T follicular helper cell (primary cell): ENCODE measurements at places on chromosomes 16 and 17.

DNA sequence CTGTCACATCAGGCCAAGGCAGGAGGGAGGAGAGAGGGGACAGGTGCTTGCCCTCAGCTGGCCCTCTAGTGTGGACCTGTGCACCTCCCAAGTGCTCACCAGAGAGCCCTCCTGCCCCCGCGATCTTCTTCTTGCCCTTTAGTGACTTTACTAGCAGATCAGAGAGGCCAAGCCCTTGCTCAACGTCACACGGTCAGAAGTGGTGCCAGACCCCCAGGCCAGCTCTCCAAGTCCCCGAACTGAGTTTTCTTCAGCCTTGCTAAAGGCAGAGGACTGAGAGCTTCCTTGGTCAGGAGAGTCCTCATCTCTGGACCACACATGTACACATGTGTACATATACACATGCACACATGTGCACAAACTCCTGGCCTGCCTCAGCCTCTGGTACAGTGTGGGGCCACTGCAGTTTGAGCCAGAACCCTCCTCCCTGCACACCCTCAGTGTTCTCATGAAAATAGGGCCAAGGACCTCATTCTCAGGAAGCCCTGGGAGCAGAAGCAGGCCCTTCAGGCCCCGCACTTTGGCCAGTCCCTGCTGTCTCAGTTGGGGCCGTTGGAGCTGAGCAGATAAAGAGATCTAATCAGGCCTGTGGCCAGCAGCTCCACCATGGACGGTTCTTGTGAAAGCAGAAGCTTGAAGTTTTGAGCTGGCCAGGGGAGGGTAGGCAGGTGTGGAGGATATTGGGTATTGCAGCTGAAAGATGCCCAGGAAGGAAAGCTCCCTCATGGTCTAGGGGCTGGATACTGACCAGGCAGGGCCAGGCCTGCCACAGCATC, 7.4 kb upstream of the EPX start:
- no peak for DNase-seq

GRCh38 chr17:45265821-45266220, 3.9 kb upstream of the SPATA32 start:
- DNase-seq, result no peak

DNA sequence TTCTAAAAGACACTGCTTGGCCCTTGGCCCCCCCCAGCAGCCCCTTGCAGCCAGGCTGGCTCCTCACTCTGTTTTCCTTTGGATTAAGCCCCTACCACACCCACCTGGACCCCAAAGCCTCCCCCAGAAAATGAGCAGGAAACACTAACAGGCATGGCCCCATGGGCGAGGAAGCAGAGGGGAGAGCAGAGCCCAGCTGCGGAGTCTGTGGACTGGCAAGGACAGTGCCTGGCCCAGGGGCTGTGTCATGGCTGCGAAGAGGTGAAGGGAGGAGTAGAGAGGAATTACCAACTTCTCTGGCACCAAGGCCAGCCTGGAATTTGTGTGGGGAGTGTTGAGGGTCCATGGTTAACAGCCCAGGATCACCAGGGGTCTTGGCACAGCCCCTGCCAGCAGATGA, 47.4 kb downstream of the MRC2 start:
- no peak for DNase-seq

GRCh38 chr17:4073983-4074830, 68.6 kb downstream of the ZZEF1 start:
- no peak for DNase-seq

DNA sequence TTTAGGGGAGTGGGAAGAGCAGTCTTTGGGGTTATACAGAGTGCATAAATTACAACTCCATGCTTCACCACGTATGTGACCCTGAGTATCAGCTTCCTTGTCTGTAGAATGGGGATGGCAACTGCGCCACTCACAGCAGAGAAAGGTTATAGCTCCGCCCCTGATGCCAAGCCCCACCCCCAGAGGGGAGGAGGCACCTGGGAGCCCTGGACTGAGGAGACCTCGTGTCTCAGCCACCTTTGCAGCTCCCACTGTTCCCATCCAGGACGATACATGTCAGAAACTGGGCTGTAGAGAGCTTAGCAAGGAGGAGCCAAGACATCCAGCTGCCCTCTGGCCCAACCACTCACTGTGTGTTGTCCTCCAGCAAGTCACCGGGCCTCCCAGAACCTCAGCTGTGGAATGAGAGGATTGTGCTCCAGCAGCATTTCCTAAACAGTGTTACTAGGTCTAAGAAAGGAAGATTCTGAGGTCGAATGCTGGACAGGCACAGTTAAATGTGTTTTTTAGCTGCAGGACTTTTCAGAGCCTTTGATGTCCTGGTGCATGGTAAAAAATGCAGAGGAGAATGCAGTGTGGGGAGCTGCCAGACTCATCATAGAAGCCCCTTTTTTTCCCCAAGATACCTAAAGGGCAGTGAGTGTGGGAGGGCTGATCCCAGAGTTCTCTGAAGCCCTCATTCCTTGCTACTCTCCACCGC, 49.4 kb downstream of the BEAN1 start:
- peak; percentile 10 for DNase-seq

GRCh38 chr17:42361781-42362186, 26.5 kb downstream of the STAT3 start:
- no peak for DNase-seq

- DNase-seq, result no peak
Observed at GRCh38 chr17:6815775-6816174, 15.8 kb downstream of the TEKT1 start.

DNA sequence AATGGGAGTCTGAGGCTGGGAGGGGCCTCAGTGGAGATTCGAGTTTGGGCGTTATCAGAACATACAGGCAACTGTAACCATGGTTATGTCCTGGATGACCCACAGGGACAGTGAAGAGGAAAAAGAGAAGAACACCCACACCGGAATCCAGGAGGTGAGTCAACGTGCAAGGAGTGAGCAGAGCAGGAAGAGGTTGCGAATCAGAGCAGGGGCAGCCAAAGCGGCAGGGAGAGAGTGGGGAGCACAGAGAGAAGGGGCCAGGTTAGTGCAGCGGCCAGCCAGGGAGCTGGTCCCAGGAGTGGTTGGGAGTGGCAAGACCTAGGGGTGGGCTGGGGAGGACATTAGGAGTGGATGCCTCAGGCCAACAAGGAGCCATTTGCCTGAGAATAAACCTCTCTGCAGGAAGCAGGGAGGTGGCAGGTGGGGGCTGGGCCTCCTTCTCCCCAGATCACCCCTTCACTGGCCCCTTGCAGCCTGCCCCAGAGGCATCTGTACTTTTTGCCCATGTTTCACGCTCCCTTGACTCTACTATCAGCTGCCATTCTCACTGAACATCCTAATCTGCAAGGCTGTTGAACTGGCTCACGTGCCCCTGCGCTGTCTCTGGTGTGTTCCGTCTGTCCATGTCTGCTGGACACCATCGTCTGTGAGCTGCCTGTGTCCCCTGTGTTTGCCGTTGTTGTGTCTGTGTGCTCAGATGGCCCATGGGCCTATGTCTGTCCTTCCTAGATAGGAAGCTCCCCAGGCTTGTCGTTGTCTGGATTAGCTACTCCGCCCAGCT, 5.1 kb downstream of the KRT13 start:
- DNase-seq, result no peak

- peak; percentile 2 for DNase-seq
Observed at GRCh38 chr17:40779181-40779909, 3.0 kb downstream of the KRT27 start.

DNA sequence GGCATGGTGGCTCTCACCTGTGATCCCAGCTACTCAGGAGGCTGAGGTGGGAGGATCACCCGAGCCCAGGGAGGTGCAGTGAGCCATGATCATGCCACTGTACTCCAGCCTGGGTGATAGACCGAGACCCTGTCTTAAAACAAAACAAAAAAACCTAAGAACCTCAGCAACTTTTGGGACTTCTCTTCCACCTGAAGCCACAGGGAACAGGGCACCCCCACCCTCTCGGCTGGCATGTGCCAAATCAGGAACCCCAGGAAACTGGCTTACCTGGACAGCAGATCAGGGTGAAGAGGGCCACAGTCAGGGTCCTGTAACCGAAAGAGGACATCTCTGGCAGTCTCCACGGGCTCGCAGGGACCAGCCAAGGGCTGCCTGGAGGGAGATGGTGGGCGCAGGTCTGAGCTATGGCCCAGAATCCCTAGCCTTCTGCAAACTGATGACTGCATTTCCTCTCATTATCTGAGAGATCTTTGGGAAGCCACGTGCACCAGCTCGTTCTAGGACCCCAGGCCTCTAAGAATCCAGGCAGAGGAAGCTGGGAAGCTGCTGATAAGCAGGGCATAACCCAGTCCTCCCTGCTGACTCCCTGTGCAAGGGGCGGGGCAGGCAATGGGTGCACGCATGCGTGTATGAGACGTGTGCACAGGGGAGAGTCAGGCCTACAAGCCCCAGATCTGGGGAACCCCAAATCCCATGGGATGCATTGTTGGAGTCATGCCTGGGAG, 8.4 kb downstream of the PRR29 start:
- DNase-seq, result no peak

- DNase-seq, result no peak
Observed at GRCh38 chr16:46649588-46650253, 28.5 kb upstream of the SHCBP1 start.

DNA sequence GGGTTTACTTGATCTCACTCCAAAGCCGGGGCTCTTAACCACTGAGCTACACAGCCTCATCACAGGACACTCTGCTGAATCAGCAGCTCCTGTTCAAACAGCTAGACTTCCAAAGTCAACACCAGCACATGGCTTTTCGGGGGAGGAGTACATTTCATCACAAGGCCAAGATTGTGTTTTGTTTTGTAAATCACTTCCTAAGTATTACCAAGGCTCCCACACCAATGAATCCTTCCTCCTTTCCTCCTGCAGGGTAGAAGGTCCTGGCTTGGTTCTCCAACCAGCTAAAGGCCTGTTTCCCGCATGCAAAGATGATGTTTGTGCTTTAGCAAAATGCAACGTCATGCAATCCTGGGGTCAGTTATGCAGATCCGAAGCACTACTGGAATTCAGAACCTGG, 152.5 kb downstream of the XYLT1 start:
- DNase-seq, result no peak

- DNase-seq, result no peak
Observed at GRCh38 chr16:89023621-89024511, 46.9 kb upstream of the CBFA2T3 start.

- DNase-seq, result no peak
Observed at GRCh38 chr16:10162981-10163380, 19.2 kb downstream of the GRIN2A start.

DNA sequence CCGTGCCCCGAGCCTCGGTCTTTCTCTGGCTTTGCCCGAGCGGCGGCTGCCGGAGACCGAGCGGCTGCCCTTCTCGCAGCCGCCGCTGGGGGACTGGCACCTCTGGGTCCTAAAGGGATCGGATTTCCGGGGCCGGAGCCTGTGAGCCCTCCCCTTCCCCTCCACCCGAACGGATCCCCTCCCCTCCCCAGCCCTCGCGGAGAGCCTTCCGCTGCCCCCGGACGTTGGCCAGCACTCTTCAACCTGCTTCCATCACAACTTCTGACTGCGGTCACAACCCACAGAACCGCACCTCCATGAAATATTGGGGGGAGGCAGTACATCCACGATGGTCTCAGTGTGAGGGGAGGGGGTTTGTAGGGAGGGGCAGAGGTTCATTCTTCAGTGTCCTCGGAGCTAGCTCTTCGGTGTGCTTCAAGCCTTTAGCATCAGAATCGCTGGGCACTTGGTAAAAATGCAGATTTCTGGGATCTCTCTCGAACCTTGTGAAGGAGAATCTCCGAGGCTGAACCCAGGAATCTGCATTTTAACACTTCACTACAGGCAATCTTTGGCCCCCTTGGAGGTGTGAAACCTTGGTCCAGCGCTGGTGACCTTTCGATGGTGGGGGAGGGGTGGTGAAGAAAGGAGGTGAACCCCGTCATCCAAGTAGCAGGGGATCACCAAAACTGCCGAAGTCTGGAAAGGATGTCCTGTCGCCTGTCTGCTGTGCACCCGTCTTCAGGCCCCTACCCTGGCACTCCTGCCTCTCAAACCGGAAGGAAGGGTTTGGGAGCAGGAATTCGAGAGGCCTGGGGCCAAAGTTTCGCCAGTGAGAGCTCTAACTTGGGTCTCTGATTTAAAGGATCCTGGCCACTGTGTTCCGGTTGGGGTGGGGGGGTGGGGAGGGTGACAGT, 812 bp upstream of the PPP1R9B start:
- DNase-seq, result peak; percentile 75

DNA sequence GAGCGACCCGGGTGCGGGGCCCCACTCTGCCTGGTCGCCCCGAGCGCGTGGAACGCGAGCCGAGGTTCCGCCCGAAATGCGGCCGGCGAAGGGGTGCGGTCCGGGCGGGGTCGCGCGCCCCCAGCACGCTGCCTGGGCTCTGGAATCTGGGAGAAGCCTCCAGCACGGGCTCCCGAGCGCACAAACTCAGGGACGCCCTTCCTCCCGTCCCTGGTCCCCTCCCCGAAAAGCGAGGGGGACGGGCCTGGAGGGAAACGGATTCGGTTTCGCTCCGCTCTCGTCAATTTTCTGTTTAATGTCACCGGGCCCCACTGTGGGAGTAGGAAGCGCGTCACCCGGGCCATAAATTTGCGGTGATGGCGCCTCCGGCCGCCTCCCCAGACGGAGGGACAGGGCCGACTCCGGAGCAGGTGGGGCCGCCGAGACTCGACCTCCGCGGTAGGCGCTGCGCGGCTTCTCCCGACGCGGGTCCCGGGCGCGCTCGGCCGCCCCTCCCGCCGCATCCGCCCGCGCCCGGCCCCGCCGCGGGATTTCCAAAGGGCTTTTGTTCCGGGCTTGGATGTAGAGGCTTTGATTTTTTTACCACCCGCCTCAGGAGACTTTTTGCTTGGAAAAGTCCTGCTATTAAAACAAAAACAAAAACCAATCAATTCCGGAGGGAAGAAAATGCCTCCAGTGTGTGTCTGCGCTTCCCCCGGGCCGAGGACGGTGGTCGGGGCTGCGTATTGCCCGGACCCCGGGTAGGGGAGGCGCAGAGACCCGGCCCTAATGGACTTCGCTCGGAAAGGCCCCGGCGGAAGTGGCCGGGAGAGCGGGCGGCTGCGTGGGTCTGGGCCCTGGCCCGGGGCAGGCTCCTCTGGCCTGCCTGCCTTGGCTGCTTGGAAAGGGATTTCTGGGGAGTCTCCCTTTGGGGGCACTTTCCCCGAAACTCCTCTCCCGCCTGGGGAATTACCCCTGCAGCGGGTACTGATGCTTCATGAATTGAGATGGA, 7.9 kb upstream of the BAHCC1 start:
- DNase-seq, result no peak

- no peak for DNase-seq
Observed at GRCh38 chr16:14510939-14511799, 118.9 kb downstream of the PARN start.
